ENCODE measurements at places on chromosomes 6 and 20.

- DNase-seq: peak; percentile 94
Measured at GRCh38 chr6:27809939-27810767, 102.0 kb downstream of the OR2B2 start.

- DNase-seq: no peak
Measured at GRCh38 chr20:34977365-34978091, 21.9 kb downstream of the MYH7B start.

DNA sequence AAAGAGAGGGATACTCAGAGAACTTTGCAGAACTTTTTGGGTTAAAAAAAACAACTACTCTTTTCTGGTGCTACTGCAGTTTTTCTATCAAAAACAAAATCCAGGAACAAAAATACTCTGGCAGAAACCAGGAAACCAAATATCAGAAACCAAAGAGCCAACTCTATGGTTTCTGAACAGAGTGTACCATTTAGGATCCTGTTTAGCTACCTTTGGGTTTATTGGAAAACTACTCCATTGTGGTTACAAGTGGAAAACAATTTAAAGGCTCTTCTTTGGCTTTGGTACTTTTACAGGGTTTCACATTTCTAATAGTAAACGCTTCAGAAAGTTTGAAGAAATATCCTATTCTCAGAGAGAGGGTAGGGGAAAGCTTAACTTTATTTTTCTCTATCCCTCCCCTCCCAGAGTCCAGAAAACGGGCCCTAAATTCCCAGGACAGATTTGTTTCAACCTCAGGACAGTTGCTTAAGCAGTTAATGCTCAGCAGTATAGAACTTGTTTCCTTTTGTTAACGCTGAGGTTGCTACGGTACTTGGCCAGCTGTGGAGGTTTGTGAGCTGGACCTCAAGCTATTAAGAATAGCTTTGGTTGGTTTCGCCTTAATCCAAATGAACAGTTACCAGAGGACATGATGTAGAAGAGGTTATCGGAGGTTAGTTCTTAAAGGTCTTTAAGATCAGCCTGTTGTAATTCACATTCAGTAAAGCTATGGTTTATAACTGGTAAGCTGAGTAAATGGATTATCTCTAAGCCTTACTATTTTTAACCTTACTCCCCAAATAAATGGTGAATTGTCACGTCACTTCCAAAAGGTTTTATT lies 47.9 kb downstream of the FOXO3 start:
- DNase-seq: peak; percentile 80

DNA sequence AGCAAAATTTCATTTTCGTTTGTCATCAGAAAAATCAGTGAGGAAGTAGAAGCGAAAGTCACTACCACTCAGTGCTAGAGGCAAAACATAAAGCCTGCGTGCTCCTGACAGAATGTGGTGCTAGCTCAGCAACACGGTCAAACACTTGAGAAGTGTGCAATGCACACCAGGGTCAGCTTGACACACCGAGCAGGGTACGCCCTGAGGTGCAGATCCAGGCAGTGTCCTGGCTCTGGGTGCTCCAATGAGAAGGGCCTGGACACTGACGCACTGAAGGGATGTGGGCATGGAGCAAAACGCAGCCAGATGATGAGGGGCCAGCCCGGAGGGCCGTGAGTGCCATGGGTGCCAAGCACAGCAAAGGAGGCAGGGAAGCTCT lies 5.9 kb downstream of the RNASET2 start:
- DNase-seq: no peak

DNA sequence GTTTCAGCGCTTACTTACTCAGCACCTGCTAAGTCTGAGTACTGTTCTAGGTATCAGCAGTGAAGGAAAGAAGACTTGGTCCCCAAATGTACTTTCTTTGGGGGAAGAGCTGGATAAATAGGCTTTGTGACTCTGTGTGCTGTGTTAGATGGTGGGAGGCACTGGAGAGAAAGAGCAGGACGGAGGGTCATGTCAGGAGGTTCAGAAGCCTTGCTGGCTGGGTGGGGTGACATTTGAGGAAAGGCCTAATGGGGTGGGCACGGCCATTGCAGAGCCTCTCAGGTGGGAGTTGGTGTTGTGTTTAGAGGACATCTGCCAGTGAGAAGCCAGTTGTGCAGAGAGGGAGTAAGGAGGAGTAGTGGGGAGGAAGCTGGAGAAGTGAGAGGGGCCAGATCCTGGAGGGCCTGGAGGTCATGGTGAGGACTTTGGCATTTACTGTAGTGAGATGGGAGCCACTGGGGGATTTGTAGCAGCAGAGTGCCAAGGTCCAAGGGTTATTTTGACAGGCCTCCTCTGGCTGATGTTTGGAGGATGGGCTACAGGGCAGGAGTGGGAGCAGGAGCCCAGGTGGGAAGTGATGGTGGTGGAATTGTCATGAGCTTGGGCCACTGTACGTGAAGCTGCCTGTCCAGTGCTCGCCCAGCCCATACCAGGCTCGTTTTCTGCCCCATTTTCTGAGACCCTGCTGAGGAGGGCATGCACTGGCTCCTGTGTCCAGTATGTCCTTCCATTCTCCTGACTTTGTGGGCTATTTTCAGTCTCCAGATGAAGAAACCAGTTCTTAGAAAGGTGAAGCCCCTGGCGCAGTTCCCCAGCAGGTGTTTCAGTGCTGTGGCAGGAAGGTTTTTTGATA lies 886 bp downstream of the SDCBP2 start:
- no peak for DNase-seq

GRCh38 chr20:53707371-53708055 lies 113.9 kb upstream of the ZNF217 start:
- no peak for DNase-seq

DNA sequence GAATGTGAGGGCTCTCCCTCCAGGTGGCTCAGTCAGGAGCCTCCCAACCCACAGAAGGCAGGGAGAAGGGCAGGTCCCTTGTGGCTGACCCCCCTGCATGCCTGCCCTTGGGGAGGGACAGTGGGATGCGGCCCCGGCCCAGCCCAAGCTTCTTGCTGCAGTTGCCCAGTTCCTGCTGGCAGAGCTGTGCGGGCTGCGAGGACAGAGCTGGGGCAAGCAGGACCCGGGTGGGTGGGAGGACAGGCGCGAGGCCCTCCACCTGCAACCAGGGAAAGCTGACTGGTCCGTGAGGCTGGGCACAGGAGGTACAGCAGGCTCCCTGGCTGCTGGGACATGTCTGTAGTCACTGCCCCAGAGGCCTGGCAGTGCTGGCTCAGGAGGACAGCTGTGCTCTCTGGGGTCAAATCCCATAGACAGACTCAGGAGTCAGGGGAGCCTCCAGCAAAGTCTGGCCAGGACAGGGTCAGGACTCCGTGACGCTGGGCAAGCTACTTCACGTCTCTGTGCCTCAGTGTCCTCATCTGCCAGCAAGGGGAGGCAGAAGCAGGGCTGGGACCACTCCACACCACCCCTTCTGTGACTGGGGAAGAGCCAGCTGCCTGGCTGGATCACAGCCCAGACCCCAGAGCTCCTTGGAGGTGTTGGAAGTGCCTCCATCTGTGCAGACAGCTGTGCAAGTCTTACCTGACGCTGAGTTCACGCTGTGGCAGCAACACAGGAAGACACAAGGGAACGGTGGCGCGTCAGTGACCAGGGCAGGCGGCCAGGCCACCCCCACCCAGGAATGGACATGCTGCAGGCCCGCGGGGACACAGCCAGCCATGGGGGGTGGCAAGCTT lies 13.0 kb downstream of the UCKL1 start:
- DNase-seq: no peak

- no peak for DNase-seq
Measured at GRCh38 chr6:6674872-6675271, 86.4 kb downstream of the LY86 start.

DNA sequence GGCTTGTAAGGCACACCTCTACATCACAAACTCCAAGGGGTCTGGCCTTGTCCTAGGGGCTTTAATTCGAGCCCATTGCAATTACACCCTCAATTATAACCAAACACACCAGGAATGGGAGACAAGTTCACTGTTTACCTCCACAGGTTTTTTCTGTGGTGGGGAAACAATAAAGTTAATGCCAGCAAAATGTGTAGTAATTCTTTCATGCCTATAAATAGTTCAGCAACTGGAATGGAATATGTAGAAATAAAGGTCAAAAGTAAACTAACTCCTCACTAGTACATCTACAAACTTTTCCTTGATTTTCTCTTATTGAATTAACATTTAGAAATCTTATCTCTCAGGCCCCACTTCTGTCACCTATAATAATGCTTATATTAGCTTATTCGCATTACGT lies 27.1 kb upstream of the RIPK1 start:
- no peak for DNase-seq

DNA sequence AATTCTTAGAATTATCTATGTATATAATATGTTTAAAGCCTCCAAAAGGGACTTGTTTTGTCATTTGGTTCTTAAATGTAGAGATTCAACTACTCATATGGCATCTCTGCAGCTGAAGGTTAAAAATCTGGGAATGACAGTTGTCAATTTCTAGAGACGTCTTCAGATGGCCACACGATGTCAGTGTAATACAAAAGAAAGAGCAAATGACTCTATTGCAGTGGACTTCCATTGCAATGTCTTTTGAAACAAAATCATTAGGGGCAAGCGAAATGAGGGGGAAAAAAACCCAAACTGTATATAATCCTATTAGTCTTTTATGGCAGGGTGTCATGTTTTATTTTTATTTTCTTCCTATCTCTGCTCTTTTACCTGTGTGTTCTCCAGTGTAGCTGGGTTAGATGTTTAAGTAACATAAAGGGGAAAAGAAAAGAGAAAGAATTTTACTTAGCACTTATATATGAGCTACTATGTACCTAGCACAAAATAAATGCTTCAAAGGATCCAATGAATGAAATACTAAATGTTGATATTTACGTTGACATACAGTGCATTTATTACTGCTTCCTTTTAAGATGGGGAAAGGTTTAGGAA lies 26.2 kb downstream of the CCN2 start:
- peak; percentile 17 for DNase-seq

GRCh38 chr6:109653264-109653663 lies 37.7 kb downstream of the AK9 start:
- DNase-seq: no peak

GRCh38 chr20:20407891-20408805 lies 40.2 kb downstream of the INSM1 start:
- peak; percentile 18 for DNase-seq

- no peak for DNase-seq
Measured at GRCh38 chr20:45073221-45073620, 27.7 kb downstream of the KCNS1 start.

- no peak for DNase-seq
Measured at GRCh38 chr20:59437601-59438031, 137.2 kb downstream of the EDN3 start.

DNA sequence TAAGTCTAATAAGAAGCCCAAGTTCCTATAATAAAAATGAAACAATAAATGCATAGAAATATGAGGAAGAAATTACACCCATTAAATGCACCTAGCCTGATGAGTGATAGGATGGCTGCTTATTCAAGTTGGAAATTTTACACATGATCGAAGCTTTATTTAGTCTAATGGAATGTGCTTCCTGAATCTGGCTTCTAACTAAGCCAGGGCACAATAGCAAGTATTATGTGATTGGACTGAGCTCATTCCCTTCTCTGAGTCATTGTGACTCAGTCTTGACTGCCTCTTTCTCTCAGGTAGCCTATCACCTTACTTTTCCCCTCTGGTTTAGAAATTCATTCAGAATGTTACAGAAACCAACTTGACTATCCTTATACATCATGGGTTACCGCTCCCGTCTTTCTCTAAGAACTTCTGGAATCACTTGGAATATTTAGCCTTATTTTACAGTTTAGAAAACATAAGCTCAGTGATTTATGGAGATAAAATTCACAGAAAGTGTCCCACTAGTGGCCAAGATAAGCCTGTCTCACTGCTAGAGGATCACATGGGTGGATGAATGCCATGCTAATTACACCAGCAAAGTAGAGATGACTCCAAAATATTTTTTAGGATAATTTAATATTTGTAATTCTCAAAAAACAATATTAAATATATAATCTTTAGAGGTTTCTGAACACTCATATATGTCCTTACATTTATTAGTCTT lies 505.3 kb upstream of the JAG1 start:
- peak; percentile 89 for DNase-seq

- DNase-seq: peak; percentile 51
Measured at GRCh38 chr20:44495802-44496481, 20.3 kb downstream of the TTPAL start.

DNA sequence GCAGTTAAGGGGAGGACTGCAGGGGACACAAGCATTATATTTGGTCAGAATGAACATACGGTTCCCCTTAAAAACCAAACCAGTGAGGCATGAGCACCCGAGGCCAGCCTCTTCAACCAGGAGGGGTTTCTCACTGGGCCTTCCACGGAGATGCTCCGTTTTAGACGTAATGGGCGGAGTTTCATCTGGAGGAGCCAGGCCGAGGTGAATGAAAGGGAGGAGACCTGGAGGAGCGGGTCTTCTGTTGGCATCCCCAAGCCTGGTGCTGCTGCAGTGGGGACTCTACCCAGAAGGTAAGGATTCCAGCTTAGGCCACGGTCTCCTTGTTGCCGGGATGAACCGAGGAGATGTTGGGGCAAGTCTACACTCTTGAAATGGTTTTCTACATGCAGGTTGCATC lies 47.4 kb downstream of the ADNP start:
- DNase-seq: no peak

DNA sequence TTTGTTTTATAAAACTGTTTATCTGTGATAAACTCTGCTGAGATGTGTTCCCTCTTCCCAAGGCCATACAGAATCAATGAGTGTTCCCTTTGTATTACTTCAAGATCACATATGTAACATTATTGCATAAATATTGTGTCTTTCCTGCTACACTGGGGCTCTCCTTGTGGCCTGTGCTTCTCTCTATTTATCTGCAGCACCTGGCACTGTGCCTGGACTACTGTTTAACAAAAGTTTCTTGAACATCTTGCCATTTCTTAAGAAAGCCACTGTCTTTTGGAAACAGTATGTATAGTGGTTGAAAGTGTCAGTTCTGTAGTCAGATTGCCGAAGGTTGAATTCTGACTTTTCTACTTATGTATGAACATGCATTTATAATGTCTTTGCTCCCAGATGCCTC lies 169.0 kb upstream of the SCGN start:
- no peak for DNase-seq

DNA sequence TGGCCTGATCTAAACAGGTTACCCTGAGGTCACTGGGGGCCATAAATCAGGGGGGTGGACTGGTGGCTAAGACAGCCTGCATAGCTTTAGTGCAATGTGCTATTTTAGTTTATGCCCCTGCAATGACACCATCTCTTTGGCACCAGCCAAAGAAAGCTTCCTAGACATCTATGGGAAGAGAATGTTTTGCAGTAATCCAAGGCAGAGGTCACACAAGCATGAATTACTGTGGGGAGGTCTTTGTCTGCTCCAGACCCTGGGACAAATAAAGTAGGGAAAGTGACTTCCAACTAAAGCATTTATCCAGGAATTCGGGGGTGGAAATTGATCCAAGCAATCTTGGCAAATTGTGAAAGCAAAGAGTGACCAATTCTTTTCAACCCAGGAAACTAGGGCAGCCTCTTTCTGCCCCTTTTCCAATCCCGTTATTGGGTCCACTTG lies 5.3 kb downstream of the RIPOR2 start:
- peak; percentile 48 for DNase-seq

GRCh38 chr6:159151266-159151855 lies 17.8 kb upstream of the FNDC1 start:
- no peak for DNase-seq

GRCh38 chr20:38272961-38273360 lies 12.4 kb upstream of the KIAA1755 start:
- no peak for DNase-seq

GRCh38 chr20:51272401-51272800 lies 249.5 kb upstream of the KCNG1 start:
- no peak for DNase-seq

- no peak for DNase-seq
Measured at GRCh38 chr20:44959638-44960102, 527 bp downstream of the TOMM34 start.

GRCh38 chr20:59752704-59753460 lies 148.5 kb downstream of the PHACTR3 start:
- no peak for DNase-seq

- DNase-seq: no peak
Measured at GRCh38 chr20:22453244-22454080, 130.9 kb downstream of the FOXA2 start.
